ENCODE measurements at places on chromosomes 7 and 10.

DNA sequence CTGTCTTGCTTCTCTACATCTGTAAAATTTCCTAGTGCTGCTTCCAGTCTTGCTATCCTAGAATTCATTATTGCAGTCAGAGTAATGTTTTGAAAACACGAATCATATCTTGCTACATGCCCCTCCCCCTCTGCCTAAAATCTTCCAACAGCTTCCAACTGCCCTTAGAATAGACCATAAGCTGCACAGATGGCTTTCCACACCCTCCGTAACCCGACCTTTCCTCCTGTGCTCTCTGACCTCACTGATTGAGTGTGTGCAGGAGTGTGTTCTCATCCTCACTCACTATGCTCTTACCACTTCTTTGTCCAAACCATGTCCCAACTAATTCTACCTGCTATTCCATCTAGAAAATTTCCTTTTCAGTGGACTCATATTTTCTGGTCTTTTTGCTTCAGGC is 121.2 kb upstream of the ANKRD1 start:
- DNase-seq = no peak

DNA sequence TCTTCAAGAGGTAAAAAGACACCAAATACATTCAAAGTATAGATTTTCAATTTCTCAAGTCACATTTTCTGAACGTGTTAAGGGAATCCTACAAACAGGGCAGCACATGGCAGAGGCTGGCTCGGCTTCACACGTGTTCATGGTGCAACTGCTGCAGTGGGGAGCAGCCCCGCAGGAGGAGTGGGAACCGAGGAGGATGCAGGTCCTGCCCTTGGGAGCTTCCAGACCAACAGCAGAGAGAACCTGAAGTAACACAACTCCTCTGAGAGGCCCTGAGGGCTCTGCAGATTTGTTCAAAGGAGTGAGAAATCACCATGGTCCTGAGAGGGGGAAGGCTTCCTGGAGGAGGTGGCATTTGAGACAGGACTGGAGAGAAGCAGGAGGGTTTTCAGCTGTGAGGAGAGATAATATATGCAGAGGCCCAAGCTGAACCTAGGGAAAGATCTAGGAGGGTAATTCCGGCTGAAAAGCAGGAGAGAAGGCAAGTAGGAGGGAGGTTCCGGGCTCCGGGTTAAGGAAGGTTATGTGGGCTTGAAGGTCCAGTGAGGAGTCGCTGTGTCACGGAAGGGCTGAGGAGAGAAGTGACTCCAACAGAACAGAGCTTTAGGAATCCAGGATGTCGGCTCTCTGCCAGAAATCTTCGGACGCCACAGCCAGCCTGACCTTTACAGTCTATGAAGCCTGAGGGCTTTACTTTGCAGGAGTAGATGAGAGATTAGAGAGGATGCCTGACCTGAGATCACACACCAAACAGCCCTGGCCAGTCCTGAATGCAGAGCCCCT is 77.5 kb downstream of the GPR26 start:
- no peak for DNase-seq

DNA sequence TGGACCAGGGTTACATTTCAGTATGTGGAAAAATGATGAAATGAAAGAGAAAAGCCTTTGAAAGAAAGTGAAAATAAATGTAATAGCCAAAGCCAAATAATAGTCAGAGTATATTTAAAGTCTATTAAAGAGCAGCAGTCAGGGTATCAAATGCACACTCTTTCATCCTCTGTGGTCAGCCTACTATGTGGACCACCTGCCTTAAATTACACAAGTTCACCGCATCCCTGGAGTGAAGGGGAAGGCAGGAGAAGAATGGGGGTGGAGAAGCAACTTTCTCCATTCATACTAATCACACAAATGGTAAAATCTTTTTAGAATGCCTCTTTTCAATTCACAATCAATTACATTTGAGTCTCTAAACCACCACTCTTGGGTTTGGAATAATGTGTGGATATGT is 16.0 kb downstream of the TWIST1 start:
- no peak for DNase-seq

GRCh38 chr10:47025540-47026300 is 114.5 kb downstream of the PTPN20 start:
- DNase-seq = peak; percentile 12

- DNase-seq = no peak
Observed at GRCh38 chr10:87038286-87038717, 18.2 kb downstream of the FAM25A start.

DNA sequence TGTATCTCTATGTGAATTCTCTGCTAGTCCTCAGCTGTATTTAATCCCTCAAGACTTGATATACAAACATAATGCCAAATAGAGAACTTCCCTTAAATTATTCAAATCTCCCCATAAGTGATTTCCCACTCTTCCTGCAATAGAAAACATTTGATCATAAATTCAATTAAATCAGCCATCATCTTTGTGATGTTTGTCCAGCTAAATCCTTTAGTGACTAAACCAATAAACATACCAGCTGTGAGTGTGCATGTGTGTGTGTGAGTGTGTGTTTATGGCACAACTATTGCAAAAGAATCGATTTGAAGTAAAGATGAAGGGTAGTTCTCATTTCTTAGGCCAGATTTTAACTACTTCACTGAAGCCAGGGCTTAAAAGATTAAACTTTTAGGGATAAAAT is 175.5 kb upstream of the FZD1 start:
- no peak for DNase-seq

DNA sequence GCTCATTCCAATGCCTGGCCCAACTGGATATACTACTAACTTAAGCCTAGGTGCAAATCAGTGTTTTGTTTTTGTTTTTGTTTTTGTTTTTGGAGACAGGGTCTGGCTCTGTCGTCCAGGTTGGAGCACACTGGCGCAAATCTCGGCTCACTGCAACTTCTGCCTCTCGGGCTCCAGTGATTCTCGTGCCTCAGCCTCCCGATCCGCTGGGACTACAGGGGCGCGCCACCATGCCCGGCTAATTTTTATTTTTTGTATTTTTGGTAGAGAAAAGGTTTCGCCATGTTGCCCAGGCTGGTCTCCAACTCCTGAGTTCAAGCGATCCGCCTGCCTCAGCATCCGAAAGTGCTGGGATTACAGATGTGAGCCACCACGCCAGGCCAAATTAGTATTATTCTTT is 1.6 kb downstream of the PPP3CB start:
- DNase-seq = no peak

GRCh38 chr10:124575107-124576035 is 113.7 kb downstream of the LHPP start:
- DNase-seq = no peak

GRCh38 chr10:114471906-114472876 is 67.9 kb upstream of the AFAP1L2 start:
- no peak for DNase-seq

GRCh38 chr7:134667899-134668298 is 21.2 kb downstream of the BPGM start:
- no peak for DNase-seq

DNA sequence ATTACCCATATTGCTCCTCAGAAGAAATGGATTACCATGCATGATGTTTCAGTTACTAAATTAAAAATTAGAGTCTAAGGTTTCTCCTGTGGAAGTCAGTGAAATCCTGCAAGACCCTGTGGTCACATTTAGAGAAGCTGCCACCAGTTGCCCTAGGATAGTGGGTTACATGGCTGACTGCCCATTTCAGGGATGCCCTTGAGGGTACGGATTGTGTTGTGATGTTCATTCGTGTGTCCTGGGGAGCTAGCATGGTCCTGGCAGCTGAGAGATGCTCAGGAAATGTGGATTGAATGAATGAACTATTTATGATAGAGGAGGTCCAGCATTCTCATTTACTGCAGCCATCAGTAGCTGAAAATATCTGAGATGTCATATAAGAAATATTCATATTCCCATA is 55.1 kb downstream of the TMEM178B start:
- DNase-seq = no peak

DNA sequence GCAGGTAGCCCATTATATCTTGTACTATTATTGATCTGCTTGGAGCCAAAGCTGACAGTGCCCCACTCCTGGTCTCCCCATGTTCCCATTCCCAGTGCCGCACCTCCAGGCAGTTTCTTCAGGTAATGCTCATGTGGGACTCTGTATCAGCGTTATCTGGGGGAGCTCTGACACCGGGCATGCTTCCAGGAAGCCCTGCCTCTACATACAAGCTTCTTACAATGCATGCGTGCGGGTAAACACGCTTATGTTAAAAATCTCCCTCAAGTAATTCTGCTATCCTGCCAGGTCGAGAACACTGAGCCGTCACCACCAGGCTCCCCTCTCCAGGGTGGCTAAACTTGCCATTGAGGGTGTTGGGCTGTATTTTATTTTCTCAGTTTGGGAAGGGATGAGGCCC is 61.6 kb upstream of the LBX1 start:
- DNase-seq = no peak

DNA sequence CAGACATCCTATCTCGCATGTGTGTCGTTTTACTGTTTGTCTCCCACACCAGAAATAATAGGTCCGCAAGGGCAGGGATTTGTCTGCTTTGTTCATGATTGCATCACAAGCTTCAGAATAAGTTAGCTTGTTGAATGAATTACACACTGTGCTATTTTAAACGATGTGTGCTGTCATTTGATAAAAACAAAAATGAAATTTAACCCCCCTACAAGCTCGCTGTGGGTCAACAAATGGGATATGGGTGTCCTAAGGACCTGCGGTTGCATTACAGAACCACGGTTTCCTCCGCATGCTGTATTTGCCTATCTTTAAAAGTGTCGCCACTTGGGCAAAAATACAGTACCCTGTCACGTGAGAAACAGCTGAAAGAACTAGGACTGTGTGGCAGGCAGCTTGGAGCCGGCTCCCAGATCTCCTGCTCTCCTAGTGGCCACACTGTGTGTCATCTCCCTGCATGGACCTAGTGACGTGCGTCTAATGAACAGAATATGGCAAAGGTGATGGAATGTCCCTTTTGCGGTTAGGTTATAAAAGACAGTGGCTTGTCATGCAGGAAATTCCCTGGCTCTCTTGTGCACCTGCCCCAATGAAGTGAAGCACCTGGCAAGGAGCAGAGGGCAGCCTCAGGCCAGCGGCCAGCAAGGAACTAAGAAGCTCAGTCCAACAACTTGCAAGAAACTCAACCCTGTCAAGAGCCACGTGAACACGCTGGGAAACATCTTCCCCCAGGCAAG is 32.9 kb upstream of the CRYGN start:
- no peak for DNase-seq

GRCh38 chr7:103715376-103716120 is 269.5 kb upstream of the SLC26A5 start:
- no peak for DNase-seq

DNA sequence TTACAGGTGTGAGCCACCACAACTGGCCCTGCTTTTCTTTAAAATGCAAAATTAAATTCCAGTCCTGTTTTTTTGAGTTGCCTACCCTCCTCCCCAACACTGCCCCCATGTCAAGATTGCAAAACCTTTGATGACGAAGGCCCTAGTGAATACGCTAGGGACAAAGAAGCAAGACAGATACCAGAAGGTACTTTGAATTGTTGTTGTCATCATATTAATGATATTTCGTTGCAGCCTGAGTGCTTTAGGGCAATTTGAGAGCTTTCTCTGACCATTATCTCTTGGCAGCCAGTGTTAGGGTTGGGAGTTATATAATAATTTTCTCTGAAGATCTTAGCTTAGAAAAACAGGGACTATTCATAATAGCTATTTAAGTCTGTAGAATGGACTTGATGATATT is 7.1 kb downstream of the CCSER2 start:
- no peak for DNase-seq

- DNase-seq = no peak
Observed at GRCh38 chr10:47438857-47439474, 44.9 kb downstream of the ANXA8 start.

- peak; percentile 37 for DNase-seq
Observed at GRCh38 chr10:71757399-71757922, 15.9 kb downstream of the VSIR start.

DNA sequence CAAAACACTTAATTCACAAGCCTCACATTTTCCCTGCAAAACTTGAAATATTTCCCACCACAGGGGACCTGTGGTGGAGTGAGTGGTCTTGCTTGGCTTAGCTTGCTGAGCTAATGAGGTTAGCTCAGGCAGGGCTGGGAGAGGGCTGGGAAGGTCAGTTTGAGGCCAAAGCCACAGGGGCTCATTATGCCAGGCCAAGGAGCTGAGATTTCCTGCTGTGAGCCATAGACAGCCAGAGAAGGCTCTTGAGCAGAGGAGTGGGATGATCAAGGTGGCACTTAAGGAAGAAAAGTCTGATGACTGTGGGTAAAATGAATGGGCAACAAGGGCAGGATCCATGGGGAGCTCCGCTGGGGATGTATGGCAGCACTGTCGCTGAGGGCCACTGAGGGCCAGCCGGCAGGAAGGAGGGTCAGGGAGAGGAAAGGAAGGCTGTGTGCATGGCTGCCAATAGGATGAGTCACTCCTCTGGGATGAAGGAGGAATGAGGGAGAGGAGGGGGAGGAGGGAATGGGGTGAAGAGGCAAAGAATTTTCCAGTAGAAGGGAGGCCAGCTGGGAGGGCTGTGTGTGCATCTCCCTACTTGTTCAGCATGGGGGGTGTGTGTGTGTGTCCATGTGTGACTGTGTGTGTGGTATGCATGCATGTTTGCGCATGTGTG is 18.7 kb upstream of the ZNF488 start:
- DNase-seq = peak; percentile 4

DNA sequence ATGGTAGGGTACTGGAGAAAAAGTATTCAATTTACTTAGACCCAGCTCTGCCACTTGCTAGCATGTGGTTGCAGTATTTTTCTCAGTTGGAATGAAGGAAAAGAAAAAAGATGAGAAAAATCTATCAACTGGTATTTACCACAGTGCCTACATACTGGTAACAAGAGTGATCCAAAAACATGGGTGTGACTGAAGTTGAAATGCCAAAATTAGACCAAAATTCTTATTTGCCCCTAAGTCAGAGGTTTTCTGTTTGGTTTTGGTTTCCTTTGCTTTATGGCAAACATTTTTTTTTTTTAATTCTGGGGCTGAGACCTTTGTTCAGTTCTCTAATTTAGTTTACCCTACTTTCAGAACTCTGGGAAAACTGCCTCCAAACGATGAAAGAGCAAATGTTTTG is 12.3 kb downstream of the HYCC1 start:
- no peak for DNase-seq

DNA sequence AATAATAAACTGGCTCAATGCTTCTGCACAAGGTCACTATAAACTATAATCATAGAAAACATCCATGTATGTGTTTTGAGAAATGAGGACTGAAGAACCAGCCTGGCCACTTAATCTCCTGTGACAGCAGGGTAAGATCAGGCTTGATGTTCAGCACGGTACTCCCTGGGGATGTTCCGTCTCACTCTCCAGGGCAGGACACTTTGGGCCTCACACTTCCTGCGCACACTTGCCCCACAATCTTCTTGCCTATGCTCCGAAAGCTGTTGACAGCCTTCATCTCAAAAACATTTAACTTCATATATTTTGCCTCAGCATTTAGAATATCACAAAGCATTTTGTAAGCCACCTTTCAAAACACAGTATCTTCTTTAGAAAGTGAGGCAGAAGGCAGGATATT is 92.7 kb downstream of the PARD3 start:
- no peak for DNase-seq

DNA sequence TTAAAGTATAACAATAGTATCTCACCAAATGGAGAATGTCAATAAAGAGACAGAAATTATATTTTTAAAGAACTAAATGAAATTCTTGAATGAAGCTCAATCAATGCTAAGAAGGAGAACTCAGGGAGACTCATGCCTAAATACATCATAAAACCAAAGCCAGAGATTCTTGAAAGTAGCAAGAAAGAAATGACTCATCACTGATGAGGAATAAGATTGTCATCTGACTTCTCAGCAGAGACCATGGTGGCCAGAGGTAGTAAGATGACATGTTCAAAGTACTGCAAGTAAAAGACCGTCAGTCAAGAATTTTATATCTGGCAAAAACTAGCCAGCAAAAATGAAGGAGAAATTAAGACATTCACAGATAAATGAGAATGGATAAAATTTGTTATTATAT is 399.0 kb downstream of the GRID1 start:
- DNase-seq = no peak

GRCh38 chr7:50317221-50317678 is 12.7 kb downstream of the IKZF1 start:
- no peak for DNase-seq

All from activated T-cell treated with anti-CD3 and anti-CD28 coated beads, Interleukin-2, amount 50 U/mL, for 48 hours (primary cell).